Stimulated activated CD4-positive, alpha-beta T cell treated with anti-CD3 and anti-CD28 coated beads, Interleukin-1b, Interleukin-23, amount 100 ng/mL, for 24 hours (primary cell): ENCODE measurements at places on chromosomes 5 and 9.

DNA sequence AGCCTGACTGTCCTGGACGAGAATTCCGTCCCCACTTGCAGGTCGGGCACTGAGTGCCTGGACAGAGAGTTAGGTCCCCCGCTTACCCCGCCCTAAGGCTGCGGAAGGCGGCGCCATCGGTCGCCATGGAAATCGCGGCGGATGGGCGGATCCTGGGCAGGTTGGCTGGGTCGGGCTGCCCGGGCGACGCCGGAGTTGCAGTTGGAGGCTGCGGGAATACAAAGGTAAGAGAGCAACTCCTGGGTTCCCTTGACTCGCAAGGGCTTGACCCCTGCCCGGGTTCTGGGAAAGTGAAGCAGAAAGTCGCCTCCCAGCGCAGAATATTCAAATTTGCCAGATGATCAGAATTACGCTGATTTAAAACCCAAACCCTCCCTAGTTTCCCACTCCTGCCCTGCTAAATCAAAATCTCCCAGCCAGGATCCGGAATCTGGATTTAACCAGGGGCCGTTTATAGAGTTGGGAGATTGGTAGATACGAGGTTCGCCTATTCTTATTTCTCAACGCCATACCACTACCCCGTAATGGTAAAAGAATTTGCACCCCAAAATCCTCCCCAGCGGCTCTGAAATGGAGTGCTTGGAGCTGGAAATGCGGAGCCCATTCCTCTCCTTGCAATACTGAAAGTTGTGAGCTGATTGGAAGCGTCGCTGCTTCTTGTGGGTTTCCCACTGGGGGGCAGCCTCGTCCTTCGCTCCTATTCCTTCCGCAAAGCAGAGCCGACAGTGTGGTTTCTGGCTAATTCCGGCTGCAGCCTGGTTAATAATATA, 156.4 kb upstream of the RASEF start:
- DNase-seq, result no peak

DNA sequence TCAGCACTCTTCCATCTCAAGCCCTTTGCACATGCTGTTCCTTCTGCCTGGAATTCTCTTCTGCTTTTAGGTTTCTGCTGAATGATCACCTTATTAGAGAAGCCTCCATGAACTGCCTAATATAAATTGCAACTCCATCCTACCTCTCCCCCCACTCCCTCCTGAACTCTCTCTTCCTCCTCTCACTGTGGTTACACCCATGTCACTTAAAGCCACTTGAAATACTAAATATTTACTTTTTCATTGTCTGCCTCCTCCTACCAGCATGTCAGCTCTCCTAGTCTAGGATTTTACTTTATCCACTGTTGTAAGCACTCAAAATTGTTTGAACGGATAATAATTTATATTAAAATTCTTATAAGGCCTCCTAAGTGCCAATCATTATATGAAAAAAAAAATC, 43.8 kb downstream of the ACTL7B start:
- no peak for DNase-seq

- no peak for DNase-seq
Measured at GRCh38 chr5:178431782-178432165, 158.4 kb downstream of the COL23A1 start.

GRCh38 chr9:86795047-86795442, 152.3 kb downstream of the GAS1 start:
- no peak for DNase-seq

DNA sequence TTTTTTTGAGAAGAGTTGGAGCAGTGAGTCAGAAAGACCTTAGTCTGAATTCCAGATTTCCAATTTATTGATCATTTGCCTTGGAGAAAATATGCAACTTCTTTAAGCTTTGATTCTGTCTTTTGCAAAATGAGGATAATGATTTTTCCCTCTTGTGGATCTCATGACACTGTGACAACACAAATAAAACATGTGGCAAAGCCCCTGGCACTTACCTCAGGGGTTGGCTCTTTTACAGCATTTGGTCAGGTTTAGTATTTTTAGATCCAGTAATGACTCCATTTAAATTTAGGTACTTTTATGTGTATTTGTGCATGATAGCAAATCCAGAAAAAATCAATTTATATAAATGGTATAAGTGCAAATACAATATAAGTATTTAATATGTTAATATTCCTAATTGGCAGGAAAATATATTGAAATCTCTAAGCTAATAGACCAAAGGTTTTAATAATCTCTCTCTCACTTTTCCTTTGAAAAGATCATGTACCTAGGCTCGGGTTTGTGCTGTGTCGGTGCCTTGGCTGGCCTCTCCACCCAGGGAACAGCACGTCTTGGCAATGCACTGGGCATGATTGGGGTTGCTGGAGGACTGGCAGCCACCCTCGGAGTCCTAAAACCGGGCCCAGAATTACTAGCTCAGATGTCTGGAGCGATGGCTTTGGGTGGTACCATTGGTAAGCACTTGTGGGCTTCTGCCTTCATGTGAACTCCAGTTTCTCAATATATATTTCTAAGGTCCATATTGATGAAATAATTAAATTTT, 49.7 kb downstream of the NNT start:
- no peak for DNase-seq

DNA sequence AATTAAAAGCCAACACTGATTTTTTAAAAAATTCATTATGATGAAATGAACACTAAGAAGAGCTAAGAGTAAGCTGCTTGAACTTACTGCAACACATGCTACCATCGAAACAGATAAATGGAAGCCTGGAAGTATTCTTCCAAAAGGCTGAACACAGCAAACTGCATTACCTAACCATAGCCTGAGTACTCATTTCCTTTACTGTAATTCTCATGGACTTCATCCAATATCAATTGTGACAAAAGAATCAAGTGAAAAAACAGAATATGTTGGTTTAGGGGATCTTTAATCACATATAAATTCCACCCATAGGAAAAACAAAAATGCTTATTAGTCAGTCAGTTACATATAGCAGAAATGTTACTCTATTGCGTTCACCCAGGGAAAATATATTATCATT, 68.5 kb downstream of the DROSHA start:
- no peak for DNase-seq

DNA sequence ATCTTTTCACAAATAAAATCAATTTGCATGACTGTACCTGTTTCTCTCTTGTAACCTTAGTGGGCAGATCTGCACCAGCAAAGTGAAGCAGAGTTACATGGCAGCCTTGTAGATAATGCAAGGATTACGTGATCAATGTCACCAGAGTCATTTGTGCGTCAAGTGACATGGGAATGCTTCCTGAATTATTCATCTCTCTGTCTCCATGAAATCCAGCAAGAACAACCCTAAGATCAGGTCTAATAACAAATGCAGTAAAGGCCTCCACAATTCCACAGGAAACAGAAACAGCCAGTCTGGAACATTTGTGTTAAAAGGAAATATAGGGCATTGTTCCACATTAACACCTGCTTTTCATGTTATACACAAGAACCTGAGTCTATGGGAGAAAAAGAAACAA, 7.8 kb downstream of the GZMA start:
- DNase-seq, result no peak

GRCh38 chr5:67299231-67299735, 102.7 kb upstream of the CD180 start:
- no peak for DNase-seq

- DNase-seq, result no peak
Measured at GRCh38 chr5:26582350-26583045, 455.9 kb downstream of the CDH9 start.

DNA sequence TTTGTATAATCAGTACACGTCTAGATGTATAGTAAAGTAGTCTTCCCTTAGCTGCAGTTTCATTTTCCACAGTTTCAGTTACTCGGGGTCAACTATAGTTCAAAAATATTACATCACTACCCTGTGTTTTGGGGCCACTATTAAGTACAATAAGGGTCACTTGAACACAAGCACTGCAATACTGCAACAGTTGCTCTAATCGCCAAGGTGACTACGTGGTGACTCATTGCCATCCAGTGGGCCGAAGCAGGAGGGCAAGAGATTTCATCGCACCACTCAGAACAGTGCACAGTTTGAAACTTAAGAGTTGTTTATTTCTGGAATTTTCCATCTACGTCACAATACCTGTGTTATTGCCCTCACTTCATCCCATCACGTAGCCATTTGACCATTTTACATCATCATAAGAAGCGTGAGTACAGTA, at the start of gene ARL14EPL:
TSS of gene ARL14EPL (plus strand) at position 379 of the 424 bp plus-strand sequence. CDS start 18,994 bp downstream, outside the sequence.
- DNase-seq, result no peak

DNA sequence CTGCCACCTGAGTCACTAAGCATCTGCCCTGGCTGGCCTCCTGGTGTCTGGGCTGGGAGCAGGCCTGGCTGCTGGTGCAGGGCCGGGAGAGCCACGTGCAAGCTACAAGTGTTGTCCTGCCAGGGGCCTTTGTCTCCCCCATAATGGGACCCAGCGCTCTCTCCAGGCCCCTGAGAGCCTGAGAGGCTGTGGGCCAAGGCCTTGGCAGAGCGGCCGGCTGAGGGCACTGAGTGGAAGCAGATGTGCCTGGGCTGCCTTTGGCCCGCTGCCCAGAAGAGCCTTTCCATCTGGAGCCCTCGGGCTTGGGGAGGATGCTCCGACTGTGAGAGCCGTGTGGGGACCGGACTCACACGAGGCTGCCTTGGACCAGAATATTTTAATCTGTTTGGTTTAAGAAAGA, 185.5 kb downstream of the RGS3 start:
- no peak for DNase-seq
